NCI-H1417 (cell line): ENCODE measurements at places on chromosomes 1 and 21.

GRCh38 chr21:42340187-42341050, 10.4 kb downstream of the TFF2 start:
- DNase-seq, result no peak

GRCh38 chr1:193971595-193971994, 785.2 kb upstream of the B3GALT2 start:
- DNase-seq, result peak; percentile 15

DNA sequence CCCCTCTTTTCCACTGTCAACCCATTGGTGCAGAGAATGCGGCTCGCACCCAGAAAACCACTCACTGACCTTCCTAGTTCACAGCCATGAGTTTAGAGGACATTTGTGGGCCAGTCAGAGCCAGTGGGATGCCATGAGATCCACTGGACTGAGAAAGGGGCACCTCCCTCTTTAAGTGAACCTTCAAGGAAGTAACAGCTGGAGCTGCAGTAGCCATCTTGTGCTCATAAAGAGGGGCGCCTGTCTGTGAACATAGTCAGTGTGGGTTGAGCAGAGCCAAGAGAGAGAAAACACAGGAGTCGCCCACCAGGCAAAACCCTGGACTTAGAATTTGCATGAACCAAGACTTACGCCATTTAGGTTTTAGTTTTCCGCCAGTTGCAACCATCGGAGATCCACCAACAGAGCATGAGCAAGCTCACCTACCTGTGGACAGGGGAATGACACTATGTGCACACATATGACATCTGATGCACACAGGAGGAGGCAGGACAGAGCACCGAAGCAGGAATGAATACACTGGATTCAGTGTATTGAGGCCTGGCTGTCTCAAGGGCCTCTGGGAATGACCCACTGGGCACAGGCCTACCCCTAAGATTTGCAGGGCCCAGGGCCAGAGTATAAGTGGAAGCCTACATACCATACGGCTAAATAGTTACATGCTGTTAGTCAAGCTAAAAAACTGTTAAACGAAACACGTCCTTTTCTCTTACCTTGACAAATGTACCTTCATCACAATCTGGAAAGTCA, 151.6 kb downstream of the GRIK3 start:
- DNase-seq, result no peak

DNA sequence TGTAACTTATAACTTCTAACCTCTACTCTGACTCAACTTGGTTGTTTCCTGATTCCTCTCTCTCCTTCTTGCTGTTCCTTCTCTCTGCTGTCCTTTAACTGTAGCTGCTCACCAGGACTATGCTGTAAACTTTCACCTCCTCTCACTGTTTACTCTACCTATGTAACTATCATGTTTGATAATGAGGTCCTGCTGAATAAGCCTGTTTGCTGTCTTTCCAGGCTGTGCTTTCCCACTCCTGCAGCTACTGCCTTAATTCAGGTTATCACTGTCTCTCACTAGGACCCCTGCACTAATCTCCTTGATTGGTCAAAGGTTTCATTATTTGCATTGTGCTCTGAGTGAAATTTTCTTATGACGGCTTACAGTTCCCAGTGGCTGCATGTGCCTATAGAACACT, 633.9 kb upstream of the PTBP2 start:
- DNase-seq, result peak; percentile 26

GRCh38 chr1:11893907-11894251, 32.3 kb downstream of the KIAA2013 start:
- peak; percentile 63 for DNase-seq

GRCh38 chr1:38246955-38247952, 200.7 kb upstream of the POU3F1 start:
- peak; percentile 79 for DNase-seq

GRCh38 chr1:35475856-35476674, 81.1 kb downstream of the KIAA0319L start:
- DNase-seq, result peak; percentile 59

- no peak for DNase-seq
These were observed 314.0 kb downstream of the NTNG1 start for GRCh38 chr1:107454791-107455190.

- DNase-seq, result no peak
These were observed 351.0 kb downstream of the COL11A1 start for GRCh38 chr1:102757363-102757762.

DNA sequence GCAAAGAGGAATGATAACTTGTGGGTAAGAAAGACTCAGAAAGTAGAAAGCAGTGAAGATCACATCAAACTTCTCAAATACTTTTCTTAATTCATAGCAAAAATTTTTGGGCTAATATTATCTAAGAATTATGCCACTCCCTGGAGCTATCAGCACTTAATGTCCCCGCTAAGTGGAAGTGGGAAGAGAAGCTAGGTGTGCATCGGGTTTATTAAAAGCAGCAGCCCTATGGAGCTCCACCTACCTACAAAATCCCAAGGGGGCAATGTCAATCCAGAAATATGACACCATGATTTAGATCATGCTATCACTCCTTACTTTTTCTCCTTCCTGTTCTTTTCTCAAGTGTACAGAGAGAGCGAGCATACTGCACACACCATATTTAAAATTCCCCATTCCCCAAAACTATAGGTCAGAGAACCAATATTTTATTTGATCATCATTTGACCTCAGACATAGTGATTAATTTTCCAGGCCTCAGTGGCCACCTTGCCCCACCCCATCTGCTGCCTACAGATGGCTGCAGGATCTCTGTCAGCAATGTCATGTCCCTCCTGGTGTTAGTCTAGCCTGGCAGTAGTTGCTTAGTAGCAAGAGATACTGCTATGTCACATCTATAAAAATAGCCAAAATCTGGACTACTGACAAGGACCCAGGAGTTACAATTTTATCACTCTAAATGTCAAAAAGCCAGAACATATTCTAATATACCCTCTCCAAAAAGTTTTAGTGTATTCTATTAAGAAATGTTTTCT, 66.6 kb downstream of the MAP3K21 start:
- DNase-seq, result peak; percentile 1

GRCh38 chr1:152565115-152565514, 1.5 kb downstream of the LCE3E start:
- no peak for DNase-seq

DNA sequence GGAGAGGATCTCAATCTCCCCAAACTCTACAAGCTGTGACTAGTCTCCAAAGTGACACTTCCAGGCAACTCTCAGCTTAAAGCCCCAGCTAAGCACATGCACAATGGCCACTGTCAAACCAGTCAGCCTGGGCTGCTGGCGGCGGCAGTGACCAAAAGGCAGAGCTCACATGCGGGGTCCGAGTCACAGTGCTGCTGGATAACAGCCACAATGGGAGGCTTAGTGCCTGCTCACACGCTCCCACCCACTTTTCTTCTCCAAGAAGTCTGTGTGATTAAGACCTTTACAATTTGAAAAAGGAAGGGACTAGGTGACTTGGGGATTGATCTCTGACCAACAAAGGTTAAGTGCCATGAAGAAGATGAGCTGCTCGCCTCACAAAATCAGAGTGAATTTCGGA, 16.8 kb downstream of the RIPK4 start:
- DNase-seq, result no peak

DNA sequence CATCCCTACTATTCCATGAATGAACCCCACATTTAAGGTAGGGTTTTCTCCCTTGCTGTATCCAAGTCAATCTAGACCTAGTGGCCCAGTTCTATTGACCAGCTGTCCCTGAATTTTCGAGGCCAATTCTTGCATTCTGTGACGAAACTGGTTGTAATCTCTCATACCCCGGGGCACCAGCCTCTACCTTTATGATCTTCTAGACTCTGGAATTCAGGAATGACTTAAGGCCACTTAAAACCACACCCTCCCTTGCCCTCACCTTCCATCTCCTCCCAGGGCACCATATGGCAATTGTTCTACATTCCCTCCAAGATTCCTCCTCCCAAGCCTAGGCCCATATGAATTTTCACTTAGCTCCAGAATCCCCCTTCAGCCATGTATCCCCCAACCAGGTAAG, 48.9 kb downstream of the RHOU start:
- no peak for DNase-seq

GRCh38 chr21:22804151-22804550, 1805.9 kb downstream of the NCAM2 start:
- DNase-seq, result no peak

GRCh38 chr1:55578646-55579045, 363.5 kb upstream of the USP24 start:
- DNase-seq, result no peak

- no peak for DNase-seq
These were observed 1327.9 kb downstream of the BRINP3 start for GRCh38 chr1:189149547-189150375.

GRCh38 chr1:100736746-100737145, 17.2 kb downstream of the VCAM1 start:
- no peak for DNase-seq

GRCh38 chr1:161801955-161802354, 35.8 kb downstream of the ATF6 start:
- DNase-seq, result peak; percentile 22

- no peak for DNase-seq
These were observed 17.4 kb upstream of the PLEKHA6 start for GRCh38 chr1:204376919-204377799.

- DNase-seq, result peak; percentile 60
These were observed 101.7 kb upstream of the CASZ1 start for GRCh38 chr1:10897981-10898728.

- DNase-seq, result no peak
These were observed 2.7 kb downstream of the AKR7A2 start for GRCh38 chr1:19309123-19309813.

- no peak for DNase-seq
These were observed 18.8 kb upstream of the ARTN start for GRCh38 chr1:43914576-43915525.

DNA sequence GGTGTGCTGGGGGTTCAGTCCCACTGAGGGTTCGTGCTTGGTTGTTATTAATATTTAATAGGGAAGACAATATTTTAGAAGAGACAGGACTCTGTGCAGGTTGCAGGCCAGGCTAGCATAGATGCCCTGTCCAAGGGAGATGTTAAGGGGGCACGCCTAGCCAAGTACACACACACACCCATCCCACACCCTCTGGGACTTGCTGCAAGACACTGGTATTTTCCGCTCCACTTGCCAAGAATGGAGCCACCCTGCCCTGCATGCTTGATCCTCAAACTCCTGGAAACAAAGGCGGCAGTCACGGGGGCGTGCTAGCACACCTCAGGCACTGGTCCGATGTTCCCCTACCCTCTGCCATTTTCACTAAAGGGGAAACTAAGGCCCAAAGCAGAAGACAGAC, 99.1 kb downstream of the MRPL37 start:
- DNase-seq, result no peak

DNA sequence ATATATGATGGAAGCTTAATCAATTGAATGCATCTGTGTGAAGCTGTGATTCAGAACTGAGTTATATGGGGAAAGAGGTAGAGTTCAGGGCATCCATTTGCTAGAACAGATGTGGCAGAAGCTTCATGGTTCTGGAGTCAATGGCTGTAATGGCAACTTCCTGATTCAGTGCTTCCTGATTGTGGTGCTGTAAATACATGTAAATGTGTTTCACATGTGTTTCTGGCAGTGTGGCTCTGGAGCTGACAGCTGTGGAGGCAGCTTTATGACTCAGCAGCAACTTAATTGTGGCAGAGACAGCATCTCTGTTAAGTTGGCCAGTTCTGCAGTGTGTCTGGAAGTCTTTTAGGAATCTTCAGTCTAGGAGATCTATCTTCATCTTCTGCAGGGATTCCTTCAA, 226.6 kb upstream of the ZRANB2 start:
- no peak for DNase-seq

- no peak for DNase-seq
These were observed 18.8 kb upstream of the SUCO start for GRCh38 chr1:172514108-172514507.

DNA sequence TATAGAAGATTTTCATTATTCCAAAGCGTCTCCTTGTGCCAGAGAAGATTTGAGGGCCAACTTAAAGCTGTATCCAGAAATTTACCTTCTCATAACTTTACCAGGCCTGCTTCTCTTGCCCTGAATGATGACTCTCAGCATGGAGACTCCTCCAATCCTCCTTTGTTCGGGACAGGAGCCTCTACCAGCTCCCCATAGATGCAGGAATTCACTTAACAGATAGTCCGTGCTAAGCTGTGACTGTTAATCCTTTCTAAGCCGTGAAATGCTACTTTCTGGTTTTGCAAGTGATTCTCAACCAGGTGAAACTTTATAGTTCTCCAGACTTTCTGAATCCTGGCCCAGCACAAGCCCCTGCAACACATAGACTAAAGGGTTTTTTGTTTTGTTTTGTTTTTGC, 31.8 kb upstream of the KCND3 start:
- DNase-seq, result no peak

DNA sequence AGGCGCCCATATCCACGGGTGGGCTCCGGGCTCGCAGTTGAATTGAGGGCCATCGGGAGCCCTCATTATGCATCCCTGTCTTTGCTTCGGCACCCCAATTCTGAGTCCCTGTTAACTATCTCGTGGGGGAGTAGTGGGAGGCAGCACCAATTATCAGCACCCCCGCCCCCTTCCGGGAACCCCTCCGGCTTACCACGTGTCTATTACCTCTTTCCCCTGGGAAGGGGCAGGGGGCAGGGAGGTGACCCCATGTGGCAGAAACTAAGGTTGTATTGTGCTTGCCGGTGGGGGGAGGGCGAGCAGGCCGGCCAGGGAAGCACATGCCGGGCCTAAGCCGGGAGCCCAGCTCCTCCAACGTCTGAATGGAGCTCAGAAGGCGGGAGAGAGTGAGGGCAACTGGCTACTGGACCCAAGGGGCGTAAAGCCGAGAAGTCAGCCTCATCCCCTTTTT, 1.0 kb downstream of the LIN28A start:
- DNase-seq, result no peak

- DNase-seq, result no peak
These were observed 2153.9 kb downstream of the NCAM2 start for GRCh38 chr21:23152130-23152529.

- no peak for DNase-seq
These were observed 21.2 kb downstream of the PEX14 start for GRCh38 chr1:10495952-10496351.

DNA sequence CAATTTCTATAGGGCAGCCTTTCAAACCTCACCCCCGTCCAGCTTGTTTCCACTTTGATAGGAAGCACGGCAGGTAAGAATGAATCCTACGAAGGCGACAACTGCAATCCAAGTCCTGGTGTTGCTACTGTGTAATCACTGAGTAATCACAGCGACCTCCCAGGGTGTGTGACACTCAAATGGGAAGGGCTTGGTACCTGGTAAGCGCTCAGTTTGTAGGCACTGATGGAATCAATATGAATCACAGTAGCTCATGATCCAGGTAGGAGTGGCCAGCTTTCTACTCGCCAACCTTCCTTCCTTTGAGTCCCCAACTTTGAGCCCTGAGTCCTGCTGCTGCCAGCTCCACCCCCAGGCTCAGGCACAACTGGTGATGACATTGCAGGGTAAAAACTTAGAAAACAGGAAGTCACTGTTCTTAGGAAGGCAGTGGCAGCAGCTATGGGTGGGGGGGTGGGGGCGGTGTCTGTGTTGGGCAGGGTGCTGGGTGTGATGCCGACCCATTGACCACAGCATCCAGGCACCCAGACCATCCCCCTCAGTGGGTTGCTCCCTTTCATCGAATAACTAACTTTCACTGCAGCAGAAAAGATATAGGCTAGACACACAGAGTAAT, 70.7 kb downstream of the CD247 start:
- no peak for DNase-seq

- peak; percentile 78 for DNase-seq
These were observed 7.2 kb upstream of the PIGC start for GRCh38 chr1:172451002-172451443.

- DNase-seq, result no peak
These were observed 58.0 kb downstream of the STUM start for GRCh38 chr1:226606311-226607267.
